GM12878 (cell line): ENCODE measurements at places on chromosomes 6 and 20. TPM values are rescaled to one million over a fixed set of nuclear protein-coding genes. Genes with fewer than 3 reads are reported as not detected.
A peak's percentile ranks its signal among the peaks of the same experiment; 100 is the strongest.

The MLN gene
- not detected in 2 replicates for total RNA-seq

The CST1 gene
- total RNA-seq, result not detected in 2 replicates

The WRNIP1 gene
- total RNA-seq, result 24.9 and 25.1 TPM in 2 replicates

The NRSN1 gene
- total RNA-seq, result not detected in 2 replicates

The CTAGE9 gene
- total RNA-seq, result not detected in 2 replicates

The SLC22A16 gene
- not detected in 2 replicates for total RNA-seq

The CCN6 gene
- not detected in 2 replicates for total RNA-seq

The GMPR gene
- 0.67 and 1.1 TPM in 2 replicates for total RNA-seq

GRCh38 chr6:3609388-3609787 lies 142.1 kb downstream of the PXDC1 start:
- no peaks in the 10 kb centered on the region for H3K36me3 ChIP-seq
- H3K27me3 ChIP-seq, result no peaks in the 10 kb centered on the region
- H3K27ac ChIP-seq, result no peak overlapping the region
- H3K4me1 ChIP-seq, result no peaks in the 10 kb centered on the region

GRCh38 chr6:22332711-22333110 lies 35.9 kb upstream of the PRL start:
- H3K4me3 ChIP-seq, result no peak overlapping the region
- no peaks in the 10 kb centered on the region for H3K27me3 ChIP-seq
- no peaks in the 10 kb centered on the region for H3K4me1 ChIP-seq
- no peak for DNase-seq
- no peak overlapping the region for H3K27ac ChIP-seq
- H3K36me3 ChIP-seq, result no peaks in the 10 kb centered on the region

GRCh38 chr20:1815502-1816085 lies 79.6 kb upstream of the SIRPA start:
- no peak overlapping the region for H3K27ac ChIP-seq
- H3K4me1 ChIP-seq, result peaks cover 11% of the 10 kb centered on the region

DNA sequence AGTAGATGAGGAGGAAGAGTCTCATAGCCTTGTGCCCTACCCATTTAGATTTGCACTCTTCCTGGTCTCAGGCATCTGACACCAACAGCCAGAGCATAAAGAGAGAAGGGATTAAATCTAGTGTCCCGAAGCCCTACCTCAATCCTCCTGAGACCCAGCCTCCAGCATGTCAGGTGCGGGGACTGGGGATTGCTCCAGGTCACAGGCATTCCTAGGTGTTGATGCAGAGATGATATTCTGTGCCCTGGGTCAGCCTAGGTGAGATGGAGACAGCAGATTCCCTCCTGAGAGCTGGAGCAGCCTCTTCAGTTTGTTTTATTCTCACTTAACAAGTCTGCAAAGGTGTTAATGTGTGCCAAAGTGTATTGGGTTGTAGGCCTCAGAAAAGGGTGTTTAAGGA lies 89.8 kb downstream of the ANKRD6 start:
- no peaks in the 10 kb centered on the region for H3K4me1 ChIP-seq
- DNase-seq, result no peak
- no peak overlapping the region for H3K27ac ChIP-seq

- H3K4me1 ChIP-seq, result no peaks in the 10 kb centered on the region
- no peaks in the 10 kb centered on the region for H3K36me3 ChIP-seq
- H3K4me3 ChIP-seq, result no peak overlapping the region
These were observed 76.6 kb upstream of the QKI start for GRCh38 chr6:163337958-163338357.

GRCh38 chr6:126812010-126812409 lies 306.5 kb upstream of the RSPO3 start:
- no peak overlapping the region for H3K4me3 ChIP-seq
- H3K27ac ChIP-seq, result no peak overlapping the region
- no peak for DNase-seq
- no peaks in the 10 kb centered on the region for H3K4me1 ChIP-seq

DNA sequence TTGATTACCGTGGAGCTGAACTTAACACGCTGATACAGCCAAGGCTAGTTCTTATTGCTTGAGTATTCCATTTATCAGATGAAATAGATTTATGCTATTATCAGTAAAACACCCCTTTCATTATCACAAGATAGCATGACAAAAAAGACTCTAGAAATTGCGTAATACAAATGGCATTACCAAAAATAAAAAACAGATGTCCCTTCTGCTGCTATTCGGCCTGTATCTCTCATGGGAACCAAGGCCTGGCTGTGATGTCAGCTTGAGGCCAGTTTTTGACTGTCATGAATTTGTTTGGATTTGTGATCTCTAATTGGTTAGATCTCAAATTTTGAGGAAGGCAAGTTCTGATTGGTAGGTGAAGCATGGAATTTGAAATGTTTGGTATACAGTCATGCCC lies 25.2 kb downstream of the MEI4 start:
- H3K27me3 ChIP-seq, result no peaks in the 10 kb centered on the region
- no peak overlapping the region for H3K27ac ChIP-seq
- no peaks in the 10 kb centered on the region for H3K36me3 ChIP-seq
- no peak overlapping the region for H3K4me3 ChIP-seq

- no peaks in the 10 kb centered on the region; the same call in 1 of the 2 replicates for H3K4me1 ChIP-seq
- H3K27me3 ChIP-seq, result no peaks in the 10 kb centered on the region
- H3K27ac ChIP-seq, result no peak overlapping the region
- H3K4me3 ChIP-seq, result no peak overlapping the region
- peaks cover 24% of the 10 kb centered on the region for H3K36me3 ChIP-seq
These were observed 43.1 kb downstream of the RRBP1 start for GRCh38 chr20:17638835-17639407.

DNA sequence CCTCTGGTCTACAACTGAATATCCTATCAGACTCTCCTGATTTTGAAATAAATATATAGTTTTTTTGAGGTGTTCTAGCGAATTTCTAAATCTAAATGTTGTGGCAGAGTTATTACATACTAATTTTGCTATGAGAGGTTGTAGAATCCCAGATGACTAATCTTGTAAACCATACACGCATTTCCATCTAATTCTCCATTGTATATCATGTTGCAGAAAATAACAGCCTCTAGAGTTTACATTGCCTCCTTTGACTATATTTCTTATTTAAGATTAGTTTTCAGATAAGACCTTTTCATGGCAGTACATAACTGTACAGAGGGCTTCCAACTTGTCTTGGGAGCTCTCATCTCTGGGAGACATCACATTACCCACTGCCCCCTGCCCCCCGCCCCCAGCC lies 22.9 kb downstream of the PTPN1 start:
- peaks cover 3% of the 10 kb centered on the region for H3K36me3 ChIP-seq
- DNase-seq, result no peak
- H3K27ac ChIP-seq, result no peak overlapping the region
- peaks cover 22% of the 10 kb centered on the region for H3K4me1 ChIP-seq

GRCh38 chr6:12243169-12243568 lies 47.0 kb upstream of the EDN1 start:
- H3K27ac ChIP-seq, result no peak overlapping the region
- no peaks in the 10 kb centered on the region for H3K4me1 ChIP-seq
- DNase-seq, result no peak
- H3K4me3 ChIP-seq, result no peak overlapping the region
- H3K27me3 ChIP-seq, result no peaks in the 10 kb centered on the region
- H3K36me3 ChIP-seq, result no peaks in the 10 kb centered on the region

DNA sequence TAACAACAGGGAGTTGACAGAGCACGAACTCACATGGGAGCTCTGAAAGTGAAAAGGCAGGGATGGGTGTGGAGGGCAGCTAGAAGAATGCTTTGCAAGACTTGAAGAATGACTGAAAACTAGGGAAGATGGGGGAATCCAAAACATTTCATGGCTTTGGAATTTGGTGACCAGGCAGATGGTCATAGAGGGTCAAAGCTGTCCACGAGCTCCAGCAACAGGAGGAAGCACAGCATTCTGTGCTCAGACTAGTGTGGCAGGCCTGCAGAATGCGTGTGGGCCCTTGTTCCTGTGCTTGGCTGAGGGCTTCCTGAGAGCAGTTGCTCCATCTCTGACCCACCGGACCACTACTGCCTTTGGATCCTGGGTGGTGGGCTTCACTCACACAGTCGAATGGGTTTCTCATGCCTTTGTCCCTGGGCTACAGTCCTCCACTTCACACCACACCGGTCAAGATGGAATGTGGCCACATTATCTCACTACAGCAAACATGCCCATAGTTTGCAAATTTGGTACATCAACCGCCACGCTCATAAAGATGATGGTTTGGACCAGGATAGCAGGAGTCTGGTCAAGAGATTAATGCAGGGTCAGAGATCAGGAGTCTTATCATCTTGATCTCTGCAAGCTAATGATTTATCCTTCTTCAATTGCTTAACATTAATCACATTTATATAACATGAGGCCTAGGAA lies 100.7 kb downstream of the SGK1 start:
- H3K27ac ChIP-seq, result no peak overlapping the region
- H3K4me1 ChIP-seq, result no peaks in the 10 kb centered on the region
- DNase-seq, result no peak
- H3K4me3 ChIP-seq, result no peak overlapping the region
- no peaks in the 10 kb centered on the region for H3K36me3 ChIP-seq

DNA sequence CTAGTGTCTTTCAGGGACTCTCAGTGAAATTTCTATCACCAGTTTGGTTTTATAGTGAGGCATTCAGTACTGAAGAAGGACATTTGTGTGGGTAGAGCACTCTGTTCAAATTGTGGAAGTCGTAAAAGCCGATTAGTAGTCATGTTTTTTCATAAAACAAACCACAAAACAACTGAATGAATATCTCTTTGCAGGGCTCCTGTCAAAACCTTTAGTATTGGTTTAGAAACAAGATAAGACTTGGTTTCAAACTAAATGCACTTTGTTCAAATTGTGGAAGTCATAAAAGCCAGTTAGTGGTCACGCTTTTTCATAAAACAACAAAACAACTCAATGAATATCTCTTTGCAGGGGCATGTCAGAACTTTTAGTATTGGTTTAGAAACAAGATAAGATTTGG lies 23.8 kb downstream of the ADGRF4 start:
- H3K27ac ChIP-seq, result no peak overlapping the region
- peaks cover 5% of the 10 kb centered on the region; the same call in 1 of the 2 replicates for H3K4me1 ChIP-seq
- peak; percentile 55 for DNase-seq
- no peaks in the 10 kb centered on the region for H3K36me3 ChIP-seq

DNA sequence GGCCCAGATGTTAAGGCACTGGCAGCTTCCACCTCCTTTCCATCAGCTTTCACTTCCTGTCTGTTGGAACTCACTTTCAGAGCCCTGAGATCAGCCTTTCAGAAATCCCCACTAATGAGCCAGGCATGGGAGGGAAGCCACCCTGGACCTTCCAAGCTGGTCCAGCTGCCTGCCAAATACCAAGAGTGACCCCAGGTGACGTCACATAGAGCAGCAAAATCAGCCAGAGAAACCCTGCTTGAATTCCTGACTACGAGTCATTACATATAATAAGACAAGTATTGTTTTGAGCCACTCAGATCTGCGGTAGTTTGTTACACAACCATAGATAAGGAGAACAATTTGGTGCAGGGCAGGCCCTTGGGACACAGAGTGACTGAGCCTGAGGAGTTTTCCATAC lies 556.0 kb upstream of the JAG1 start:
- DNase-seq, result no peak
- no peaks in the 10 kb centered on the region for H3K36me3 ChIP-seq

DNA sequence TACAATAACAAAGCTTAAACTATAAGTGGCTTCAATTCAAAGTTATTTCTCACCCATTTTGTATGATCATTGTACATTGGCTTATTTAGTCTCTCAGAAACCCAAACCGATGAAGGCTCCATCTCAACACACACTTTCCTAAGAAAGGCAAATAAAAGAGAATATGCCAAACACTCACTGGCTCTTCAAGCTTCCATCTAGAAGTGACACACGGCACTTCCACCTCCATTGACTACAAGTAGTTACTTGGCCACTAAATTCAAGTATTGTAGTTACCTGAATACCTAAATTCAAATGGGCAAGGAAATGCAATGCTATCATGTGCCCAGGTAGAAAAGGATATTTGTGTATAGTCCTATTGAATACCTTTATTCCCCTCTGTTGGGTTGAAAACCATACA lies 170.6 kb downstream of the OGFRL1 start:
- no peaks in the 10 kb centered on the region for H3K4me1 ChIP-seq
- H3K4me3 ChIP-seq, result no peak overlapping the region
- no peak overlapping the region for H3K27ac ChIP-seq
- H3K27me3 ChIP-seq, result no peaks in the 10 kb centered on the region
- DNase-seq, result no peak

DNA sequence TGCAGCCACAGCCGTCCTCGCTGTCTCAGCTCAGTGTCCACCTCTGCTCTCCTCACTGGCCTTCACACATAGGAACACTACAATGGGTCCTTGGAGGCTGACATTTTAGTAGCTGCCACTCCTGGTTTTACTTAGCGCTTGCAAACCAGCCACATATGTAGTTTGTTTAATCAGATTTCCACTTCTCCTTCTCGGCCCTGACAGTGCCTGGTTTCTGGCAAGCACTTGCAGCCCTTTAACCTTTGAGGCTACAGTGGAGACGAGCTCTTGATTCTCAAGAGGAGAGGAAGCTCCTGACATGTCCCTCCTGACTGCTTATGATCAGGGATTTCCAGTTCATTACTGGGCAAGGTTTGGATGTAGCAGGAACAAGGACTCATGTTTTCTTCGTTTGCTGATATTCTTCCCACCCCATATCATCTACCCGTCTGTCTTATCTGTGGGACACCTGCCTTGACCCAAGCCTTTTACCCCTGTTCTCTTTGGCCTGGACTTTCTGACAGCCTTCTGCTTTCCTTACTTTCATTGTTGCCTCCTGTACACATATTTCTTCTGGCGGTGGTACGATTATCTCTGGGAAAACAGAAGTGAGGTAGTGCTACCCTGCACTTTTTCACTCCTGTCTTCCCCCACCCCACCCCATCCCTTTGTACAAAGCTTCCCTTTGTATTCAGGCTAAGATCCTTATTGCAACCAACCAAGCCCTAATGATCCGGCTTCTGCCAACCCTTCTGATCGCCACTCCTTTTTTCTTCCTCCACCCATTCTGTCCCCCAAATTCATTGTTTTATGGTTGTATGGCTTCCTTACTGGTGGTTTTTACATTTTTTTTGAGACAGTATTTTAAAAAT lies 31.2 kb downstream of the CEP43 start:
- no peaks in the 10 kb centered on the region for H3K4me1 ChIP-seq
- H3K27ac ChIP-seq, result no peak overlapping the region
- no peaks in the 10 kb centered on the region for H3K27me3 ChIP-seq
- no peak overlapping the region for H3K4me3 ChIP-seq
- peaks cover 42% of the 10 kb centered on the region for H3K36me3 ChIP-seq
- DNase-seq, result no peak

GRCh38 chr6:146598772-146599405 lies at the start of gene ADGB:
Gene ADGB, plus strand, starts transcription at chr6:146598972. Its CDS starts 69 bp downstream, at chr6:146599041.
- H3K27me3 ChIP-seq, result no peaks in the 10 kb centered on the region; the same call in 1 of the 2 replicates
- H3K4me1 ChIP-seq, result no peaks in the 10 kb centered on the region
- DNase-seq, result no peak
- no peak within 1 kb of the TSS for H3K27ac ChIP-seq
- no peak within 1 kb of the TSS for H3K4me3 ChIP-seq

GRCh38 chr6:17705428-17705777 lies 1.3 kb downstream of the NUP153 start:
- no peak for DNase-seq
- no peaks in the 10 kb centered on the region for H3K36me3 ChIP-seq
- H3K27ac ChIP-seq, result peak overlapping the region; percentile 96
- peak overlapping the region; percentile 95 for H3K4me3 ChIP-seq

GRCh38 chr6:12474167-12475140 lies 184.3 kb downstream of the EDN1 start:
- peaks cover 5% of the 10 kb centered on the region; the same call in 1 of the 2 replicates for H3K4me1 ChIP-seq
- DNase-seq, result no peak
- H3K27me3 ChIP-seq, result no peaks in the 10 kb centered on the region

- DNase-seq, result no peak
- H3K4me1 ChIP-seq, result no peaks in the 10 kb centered on the region; the same call in 1 of the 2 replicates
- H3K4me3 ChIP-seq, result no peak overlapping the region
These were observed 161.1 kb downstream of the SYCP2 start for GRCh38 chr20:59772373-59772705.

- no peak overlapping the region for H3K4me3 ChIP-seq
- H3K36me3 ChIP-seq, result no peaks in the 10 kb centered on the region
- no peaks in the 10 kb centered on the region for H3K27me3 ChIP-seq
These were observed 107.7 kb downstream of the PTPRK start for GRCh38 chr6:128412680-128413079.
